Erythroblast (primary cell): ENCODE measurements at places on chromosomes 3 and 15.

GRCh38 chr15:83732770-83733169 lies 78.8 kb downstream of the ADAMTSL3 start:
- DNase-seq = no peak

DNA sequence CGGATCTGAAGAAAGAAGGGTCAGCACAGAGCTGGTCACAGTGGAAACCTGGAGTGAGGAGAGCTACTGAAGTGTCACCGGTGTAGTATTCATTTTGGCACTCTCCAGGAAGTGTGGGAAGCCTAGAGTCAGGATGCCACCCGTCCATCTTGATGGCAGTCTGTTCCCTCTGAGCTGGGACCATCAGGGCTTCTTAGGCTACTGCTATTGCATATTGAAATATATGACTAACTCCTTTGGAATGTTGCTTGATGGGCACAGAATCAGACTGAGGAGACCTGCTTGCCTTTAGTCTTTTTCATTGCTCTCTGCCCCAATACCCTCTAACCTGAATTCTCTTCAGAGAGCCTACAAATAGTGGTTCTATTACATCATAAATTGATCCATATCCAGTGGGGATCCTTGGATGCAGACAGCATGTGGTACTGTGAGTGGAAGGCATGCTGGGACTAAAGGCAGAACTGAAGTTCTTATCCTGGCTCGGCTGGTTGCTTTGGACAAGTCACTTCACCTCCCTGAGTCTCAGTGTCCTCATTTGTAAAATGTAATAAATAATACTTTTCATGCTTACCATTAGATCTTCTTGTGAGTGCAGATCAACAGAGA lies 143.5 kb downstream of the PDE8A start:
- no peak for DNase-seq

DNA sequence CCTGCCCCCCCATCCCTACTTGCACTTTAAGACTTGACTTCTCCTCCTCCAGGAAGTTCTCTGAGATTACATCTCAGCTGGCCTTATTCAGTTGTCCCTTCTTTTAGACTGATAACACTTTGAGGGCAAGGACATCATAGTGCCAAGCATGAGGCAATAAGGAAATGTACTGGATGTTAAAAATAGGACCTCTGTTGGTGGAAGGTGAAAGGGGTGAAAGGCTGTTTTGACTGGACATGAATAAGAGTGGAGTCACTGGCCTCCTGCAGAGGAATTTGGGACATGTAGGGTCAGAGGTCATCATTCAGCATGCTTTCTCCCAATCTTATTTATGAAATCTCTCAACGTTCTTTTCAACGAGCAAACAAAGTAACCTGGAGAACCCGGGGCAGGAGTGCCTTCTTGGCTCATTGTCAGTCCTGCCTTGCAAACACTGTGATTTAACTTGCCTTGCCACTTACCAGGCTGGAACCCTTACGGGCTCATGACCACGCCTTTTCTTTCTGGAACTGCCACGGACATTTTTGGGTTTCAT lies 38.6 kb downstream of the TRIM71 start:
- DNase-seq = peak; percentile 4

DNA sequence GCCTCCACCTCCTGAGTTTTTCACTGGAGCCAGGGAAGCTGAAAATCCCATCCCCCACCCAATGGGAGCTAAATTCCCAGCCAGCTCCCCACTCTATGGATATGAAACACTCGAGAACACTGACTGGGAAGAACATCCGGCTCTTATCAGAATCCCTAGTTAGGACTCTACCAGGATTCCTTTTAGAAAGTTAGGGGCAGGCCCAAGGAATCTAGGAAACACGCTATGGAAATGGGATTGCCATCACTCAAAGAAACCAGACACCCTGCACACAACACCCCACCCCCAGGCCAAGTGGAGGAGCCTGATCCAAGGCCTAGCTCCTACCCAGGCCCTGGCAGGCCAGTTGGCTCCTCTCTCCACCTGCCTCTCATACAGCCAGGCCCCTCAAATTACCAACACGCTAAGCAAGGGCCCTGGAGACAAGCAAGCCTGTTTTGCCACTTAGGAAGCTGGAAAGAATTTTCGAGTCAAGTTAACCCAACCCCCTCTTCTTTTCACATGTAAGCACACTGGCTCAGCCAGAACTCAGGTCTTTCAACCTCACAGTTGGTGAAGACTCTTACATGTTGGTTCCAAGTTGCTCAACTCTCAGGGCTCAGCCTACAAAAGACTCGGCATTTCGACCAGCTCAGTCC lies 75.5 kb downstream of the RBPMS2 start:
- no peak for DNase-seq

GRCh38 chr3:171116365-171116764 lies 89.8 kb upstream of the SLC2A2 start:
- DNase-seq = no peak

DNA sequence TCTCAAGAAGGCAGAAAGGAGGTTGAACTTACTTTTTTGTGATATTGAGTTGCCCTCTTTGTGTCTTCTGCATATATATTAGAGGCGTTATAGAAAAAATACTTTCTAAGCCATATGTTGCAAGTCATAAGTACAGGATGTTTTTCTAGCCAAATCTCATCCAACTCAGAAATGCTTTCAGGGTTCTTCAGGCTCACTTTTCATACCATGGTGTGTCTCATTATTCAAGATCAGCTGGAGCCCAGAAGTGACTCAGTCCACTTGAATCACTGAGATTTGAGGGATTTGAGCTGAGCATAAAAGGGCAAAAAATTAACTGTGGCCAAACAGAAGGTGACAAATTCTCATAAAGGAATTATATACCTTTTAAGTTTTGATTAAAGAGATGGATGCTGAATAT lies 157.3 kb downstream of the WNT5A start:
- DNase-seq = no peak

DNA sequence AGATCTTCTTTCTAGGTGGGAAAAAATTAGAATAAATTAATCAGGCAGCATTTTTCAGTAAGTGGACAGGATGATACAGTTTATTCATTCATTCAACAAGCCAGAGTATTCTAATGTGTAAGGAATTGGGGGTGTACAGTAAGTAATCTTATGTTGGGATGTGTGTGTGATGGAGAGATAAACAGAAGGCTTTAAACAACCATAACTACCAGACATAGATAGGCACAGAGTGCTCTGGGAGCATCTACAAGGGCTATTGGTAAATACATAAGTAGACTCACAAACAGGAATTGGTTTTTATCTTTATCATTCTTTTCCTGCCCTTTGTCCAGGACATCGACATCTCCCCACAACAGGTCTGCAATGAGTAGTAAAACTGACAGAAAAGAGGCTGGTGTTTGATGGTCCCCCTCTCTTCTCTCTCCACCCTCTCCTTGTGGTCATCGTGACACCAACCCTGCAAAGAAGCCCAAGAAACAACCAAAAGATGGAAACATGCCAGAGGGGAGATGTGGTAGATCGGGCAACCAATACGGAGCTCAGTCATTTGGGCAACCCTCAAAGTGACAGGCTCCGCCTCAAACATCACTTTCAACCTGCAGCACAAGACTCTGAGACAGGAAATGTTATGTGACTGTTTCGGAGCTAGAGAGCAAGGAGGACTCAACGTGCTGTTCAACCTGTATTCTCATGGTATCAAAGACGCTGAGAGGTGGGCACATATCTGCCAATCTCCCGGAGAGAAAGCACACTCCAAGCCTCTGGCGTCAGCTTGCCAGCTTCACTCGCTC lies 28.7 kb upstream of the B3GNT5 start:
- DNase-seq = peak; percentile 68

DNA sequence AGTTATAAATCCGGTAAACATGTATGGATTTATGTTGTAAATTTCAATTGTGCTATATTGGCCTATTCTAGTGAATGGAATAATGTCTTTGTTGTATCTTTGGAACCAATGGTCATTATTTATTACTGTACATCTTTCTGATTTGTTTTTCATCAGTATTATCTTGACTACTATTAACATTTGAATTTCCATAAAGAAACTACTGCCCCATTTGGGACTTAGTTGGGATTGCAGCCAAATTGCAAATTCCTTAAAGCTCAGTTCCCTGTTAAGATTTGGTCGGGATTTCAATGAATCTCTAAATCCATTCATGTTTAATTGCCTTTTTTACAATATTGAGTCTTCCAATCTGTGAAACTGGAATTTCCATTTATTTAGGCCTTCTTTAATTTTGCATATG lies 822.4 kb upstream of the CADM2 start:
- no peak for DNase-seq

- no peak for DNase-seq
Measured at GRCh38 chr3:50123394-50124051, 31.6 kb upstream of the SEMA3F start.

DNA sequence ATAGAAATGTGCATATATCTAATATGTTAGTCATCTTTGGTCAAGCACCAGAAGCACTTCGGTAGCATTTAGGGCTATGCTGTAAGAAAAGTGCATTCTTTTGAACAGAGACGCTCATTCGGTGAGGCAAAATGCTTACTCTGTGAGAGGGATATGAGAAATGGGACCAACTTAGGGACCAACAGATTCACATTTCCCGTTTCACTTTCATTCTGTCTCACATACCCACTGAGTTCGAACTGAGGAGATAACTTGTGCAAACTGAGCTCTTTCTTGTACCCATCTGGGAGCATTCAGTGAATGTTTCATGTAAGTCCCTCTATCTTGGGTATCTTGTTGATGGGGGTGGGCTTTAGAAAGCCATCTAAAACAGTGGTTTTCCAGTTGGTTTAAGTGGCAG lies 135.3 kb downstream of the FEZF2 start:
- no peak for DNase-seq

GRCh38 chr3:120102674-120103073 lies 8.4 kb upstream of the GSK3B start:
- no peak for DNase-seq

DNA sequence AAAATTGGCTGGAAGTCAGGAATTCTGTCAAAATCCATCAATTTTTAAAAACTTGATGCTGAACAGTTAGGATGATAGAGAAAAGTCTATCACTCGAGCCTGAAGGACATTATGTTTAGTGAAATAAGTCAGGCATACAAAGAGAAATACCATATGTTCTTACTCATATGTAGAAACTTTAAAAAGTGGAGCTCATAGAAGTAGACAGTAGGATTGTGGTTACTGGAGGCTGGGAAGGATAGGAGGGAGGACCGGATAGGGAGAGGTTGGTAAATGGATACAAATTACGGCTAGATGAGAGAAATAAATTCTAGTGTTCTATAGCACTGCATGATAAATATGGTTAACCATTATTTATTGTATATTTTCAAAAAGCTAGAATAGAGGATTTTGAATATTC lies 389.5 kb upstream of the RASGRP1 start:
- DNase-seq = no peak

- no peak for DNase-seq
Measured at GRCh38 chr15:44802336-44802735, 66.0 kb downstream of the TRIM69 start.

GRCh38 chr3:160986069-160986468 lies 119.1 kb downstream of the B3GALNT1 start:
- DNase-seq = no peak

GRCh38 chr15:83358972-83359564 lies 74.6 kb upstream of the BNC1 start:
- no peak for DNase-seq

GRCh38 chr3:18716821-18717220 lies 291.7 kb upstream of the SATB1 start:
- DNase-seq = no peak

DNA sequence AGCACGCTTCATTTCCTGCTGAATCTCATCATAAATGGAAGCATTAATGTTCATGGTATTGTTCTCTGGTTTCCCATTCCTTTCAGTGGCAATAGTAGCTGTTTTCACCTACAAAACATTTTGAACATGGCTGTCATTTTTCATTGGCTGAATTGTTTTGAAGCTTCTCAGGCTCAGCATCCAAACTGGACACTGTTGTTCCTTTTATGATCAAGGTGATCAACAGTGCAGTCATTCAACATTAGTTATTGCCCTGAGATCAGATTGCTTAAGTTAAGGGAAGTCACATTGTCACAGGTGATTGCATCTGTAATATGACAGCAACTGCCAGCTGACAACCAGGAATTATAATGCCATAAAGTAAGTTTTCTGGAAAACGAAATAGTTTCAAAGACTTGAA lies 46.9 kb downstream of the SATB1 start:
- no peak for DNase-seq

- DNase-seq = no peak
Measured at GRCh38 chr3:64187065-64187959, 38.0 kb downstream of the PRICKLE2 start.

GRCh38 chr3:102038477-102039142 lies 189.3 kb downstream of the NFKBIZ start:
- no peak for DNase-seq

GRCh38 chr3:53162672-53163443 lies 1.8 kb downstream of the PRKCD start:
- no peak for DNase-seq

DNA sequence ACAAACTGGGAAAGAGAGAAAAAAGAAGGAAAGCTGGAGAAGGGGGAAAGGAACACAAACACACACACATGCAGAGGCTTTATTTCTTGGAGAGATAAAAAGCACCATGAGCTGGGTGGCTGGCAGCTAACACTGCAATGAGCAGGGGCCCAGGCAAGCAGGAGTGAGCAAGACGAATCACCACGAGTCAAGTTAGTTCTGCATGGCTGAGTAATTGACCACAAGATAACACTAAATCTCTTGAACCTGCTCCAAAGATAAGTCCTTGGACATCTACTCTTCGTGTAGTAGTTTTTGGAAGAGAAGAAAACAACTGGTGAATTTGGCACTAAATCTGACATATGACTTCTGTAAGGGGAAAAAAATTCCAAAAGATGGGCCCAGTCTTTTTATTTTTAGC lies 100.9 kb downstream of the MYO5A start:
- no peak for DNase-seq

DNA sequence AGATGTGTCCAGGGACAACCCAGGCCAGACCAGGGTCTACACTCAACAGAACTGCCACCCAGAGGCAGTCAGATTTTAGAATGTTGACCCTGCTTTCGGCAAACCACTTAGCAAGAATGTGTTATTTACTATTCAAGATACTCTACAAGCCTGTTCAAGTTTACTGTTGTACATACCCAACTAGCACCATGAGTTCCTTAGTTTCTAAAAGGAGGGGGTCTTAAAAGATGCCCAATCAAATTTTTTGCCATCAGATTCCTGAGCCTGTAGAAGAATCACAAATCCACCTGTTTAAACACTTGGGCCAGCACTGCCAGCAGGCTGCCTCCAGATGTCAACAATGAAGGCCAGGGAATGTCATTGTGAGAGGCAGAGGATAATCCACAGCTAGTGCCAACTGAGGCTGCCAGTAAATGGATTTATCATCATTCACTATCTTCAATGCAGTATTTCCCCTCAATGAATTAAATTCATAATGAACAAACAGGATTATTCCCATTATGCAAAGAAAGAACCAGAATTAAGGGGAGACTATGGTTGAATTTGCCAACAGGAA lies 43.5 kb upstream of the SNRPA1 start:
- no peak for DNase-seq

- DNase-seq = no peak
Measured at GRCh38 chr15:63839722-63840121, 6.0 kb upstream of the HERC1 start.

- no peak for DNase-seq
Measured at GRCh38 chr3:11006986-11007933, 14.7 kb downstream of the SLC6A1 start.

DNA sequence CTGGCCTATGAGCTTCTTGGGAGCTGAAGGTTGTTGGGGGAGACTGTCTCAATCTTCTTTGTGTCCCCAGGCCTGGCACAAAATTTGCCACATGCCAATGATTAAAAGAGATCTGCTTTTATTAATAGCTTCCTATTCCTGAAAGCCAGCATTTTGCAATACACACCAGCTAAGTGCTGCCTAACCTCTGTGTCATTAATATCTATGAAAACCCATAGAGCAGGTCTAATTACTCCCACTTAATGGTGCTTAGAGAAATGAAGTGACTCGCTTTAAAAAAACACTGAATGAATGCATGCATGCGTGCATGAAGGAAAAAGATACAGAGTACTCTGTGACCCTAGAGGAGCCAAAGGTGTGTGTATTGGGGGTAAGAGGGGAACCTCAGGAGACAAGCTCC lies 55.0 kb downstream of the SLC6A1 start:
- no peak for DNase-seq
